Left forelimb (tissue), 1 donor: ENCODE measurements at places on chromosomes 1 and 21.

- no peak for DNase-seq
These were observed 33.1 kb upstream of the KLHDC7A start for GRCh38 chr1:18447509-18448220.

- DNase-seq = no peak
These were observed 108.9 kb downstream of the IFI44 start for GRCh38 chr1:78758506-78758905.

DNA sequence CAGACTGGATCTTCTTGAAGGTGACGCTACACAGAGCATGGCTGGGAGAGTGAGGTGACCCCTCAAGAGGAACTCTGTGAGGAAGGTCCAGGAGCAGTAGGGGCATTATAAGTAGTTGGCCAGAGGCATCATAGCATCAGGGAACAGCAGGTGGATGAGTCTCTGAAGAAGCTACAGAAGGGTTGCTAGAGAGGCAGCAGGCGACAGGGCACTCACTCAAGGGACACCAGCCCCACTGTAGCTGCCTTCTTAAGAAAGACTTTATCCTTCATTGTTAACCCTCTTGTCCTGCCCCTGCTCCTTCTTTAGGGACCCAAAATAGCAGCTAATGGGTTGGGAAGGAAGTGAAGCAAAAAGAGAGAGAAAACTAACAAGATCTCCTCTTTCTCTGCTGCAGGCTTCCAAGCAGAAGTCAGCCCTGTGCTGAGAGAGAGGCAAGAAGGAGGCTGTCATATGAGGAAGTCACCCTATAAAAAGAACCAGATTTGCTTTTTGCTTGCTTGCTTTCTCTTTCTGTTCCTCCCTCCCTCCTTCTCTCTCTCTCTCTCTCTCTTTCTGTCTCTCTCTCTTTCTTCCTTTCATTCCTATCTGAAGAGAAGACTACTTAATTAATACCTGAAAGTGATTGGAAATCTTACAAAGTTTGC is 7.7 kb upstream of the CD5L start:
- DNase-seq = no peak

GRCh38 chr1:186482661-186483255 is 21.8 kb upstream of the PDC start:
- peak; percentile 75 for DNase-seq

DNA sequence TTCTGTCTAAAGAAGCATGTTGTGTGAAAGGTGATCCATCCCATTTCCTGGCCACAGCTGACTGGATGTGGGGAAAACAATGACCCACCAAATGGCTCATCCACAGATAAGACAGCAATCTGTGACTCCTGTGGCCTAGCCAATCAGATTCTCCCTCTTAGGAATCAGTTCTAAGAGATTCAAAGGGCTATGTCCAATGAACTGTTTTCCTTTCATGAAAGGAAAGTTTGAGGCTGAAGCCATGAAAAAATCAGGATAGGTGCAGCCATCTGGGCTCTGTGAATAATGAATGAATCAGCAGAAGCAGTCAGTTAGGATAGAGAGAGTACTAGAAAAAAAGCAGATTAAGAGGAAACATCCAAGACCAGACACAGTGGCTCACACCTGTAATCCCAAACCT is 164.7 kb downstream of the NRIP1 start:
- DNase-seq = no peak

DNA sequence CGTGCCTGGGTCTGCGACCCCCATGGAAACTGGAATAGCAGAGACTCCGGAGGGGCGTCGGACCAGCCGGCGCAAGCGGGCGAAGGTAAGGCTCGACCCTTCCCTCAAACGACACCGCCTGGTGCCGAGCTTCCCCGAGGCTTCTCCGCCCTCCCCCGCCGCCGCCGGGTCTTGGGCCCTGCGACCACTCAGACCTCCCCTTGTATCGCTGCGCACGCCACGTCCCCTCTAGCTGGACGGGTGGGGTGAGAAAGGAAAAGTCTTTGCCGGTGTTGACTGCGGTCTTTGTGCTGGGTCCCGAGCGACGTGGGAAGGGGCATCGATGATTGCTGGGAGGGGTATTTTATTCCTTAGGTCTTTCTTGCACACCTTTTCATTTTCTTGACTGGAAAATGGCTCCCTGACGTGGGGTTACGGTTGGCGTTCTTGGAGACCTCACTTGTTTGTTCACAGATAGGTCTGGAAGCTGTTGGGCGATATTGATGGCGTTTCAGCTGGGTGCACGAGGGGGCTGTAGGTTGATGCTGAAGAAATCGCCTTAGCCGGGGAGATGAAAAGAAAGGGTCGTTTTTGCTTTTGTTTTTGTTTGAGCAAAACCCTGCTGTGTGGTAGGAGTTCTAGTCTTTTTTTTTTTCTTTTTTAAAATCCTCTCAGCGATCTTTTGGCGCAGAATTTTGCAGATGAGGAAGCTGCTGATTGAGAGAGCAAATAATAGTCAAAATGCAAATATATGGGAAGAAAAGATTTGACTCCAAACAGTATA is 776 bp downstream of the KDM1A start:
- peak; percentile 74 for DNase-seq

- no peak for DNase-seq
These were observed 31.8 kb upstream of the ZNF644 start for GRCh38 chr1:91053630-91054029.

GRCh38 chr1:173063171-173063570 is 12.4 kb upstream of the TNFSF18 start:
- no peak for DNase-seq

- DNase-seq = no peak
These were observed 3.5 kb upstream of the C1orf52 start for GRCh38 chr1:85262985-85263384.

- DNase-seq = peak; percentile 52
These were observed 45.2 kb downstream of the WDR4 start for GRCh38 chr21:42833859-42834725.

DNA sequence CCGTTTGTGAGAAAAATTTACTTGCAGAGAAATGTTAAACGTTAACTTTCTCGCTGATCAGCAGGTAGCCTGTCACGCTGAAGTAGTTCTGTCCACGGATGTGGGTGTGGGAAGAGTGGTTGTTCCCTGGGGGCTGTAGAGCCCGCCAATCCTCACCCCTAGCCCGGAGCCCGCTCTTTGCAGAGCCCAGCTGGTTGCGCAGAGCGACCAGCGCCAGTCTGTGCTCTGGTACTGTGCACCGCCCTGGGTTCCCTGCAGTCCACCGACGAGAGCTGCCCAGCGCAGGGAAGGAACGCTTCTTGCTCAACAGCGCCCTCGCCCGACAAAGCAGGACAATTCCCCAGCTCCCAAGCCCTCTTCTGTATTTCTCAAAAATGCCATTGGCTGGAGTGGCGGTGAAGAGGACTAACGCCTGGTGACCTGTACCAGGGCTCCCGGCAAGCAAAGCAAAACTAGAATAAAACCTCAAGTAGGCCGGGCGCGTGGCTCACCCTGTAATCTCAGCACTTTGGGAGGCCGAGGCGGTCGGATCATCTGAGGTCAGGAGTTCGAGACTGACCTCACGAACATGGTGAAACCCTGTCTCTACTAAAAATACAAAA is 3.3 kb downstream of the RIPPLY3 start:
- DNase-seq = peak; percentile 84

DNA sequence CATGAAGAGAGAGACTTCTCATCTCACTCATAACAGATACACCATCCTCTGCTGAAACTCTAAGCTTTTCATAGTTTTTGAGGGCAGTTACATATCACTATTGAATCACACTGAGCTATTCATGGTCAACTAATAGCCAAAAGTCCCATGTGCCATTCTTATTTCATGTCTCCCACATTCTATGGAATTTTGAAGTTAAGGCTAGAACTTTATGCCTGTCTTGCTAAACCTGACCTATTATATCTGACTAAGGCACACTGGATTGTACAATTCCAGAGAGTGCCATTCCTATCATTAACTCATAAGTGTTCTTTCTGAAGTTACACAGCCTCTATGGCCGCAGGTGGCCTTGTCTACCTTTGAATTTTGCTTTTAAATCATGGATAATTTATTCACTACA is 254.3 kb downstream of the PTPRC start:
- no peak for DNase-seq

- no peak for DNase-seq
These were observed 21.5 kb downstream of the PDPN start for GRCh38 chr1:13605159-13605558.

- DNase-seq = peak; percentile 28
These were observed 650.0 kb downstream of the SMYD3 start for GRCh38 chr1:245856944-245857531.

- no peak for DNase-seq
These were observed 697.9 kb downstream of the USP25 start for GRCh38 chr21:16427587-16428087.

DNA sequence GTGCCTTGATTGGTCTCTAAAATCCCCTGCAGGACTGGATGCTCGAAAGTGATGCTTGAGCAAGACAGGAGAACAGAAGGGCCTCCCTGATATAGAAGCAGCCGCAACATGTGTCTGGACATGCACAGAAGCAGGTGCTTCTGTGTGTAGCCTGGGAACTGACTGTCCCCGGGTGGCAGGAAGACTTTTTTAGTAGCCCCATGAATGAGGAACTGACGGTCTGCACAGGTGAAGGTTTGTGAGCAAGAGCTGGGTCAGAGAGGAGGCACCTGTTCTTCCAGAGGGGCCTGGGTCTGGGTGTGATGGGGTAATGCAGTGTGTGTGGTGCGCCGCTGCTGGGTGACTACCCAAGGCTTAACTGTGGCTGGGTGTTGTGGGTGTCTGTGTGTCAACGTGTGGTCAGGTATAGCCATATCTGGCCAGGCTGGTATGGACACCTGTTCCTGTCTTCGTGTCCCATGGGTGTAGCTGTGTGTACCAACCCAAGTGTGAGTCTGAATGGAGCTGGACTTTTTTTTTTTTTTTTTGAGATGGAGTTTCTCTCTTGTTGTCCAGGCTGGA is 39.1 kb upstream of the FOXO6 start:
- no peak for DNase-seq

- no peak for DNase-seq
These were observed 10.6 kb downstream of the CDC14A start for GRCh38 chr1:100362821-100363466.

DNA sequence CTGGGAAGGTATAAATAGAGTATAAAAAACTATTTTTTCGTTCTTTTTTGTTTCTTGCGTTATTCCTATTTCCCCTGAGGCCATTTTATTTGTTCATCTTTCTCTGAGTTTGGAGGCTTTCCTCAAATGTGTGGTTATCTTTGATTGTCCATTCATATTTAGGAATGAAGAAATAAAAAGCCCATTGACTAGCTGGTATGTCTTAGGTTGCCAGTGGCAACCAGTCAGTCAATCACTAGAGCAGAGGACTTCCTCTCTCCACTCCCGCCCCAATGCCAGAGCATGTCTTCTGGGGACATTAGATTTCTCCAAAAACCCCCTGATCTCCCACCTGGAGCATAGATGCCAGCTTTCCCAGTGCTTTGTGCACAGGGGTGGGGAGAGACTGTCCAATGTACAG is 20.7 kb upstream of the FOXE3 start:
- no peak for DNase-seq

- DNase-seq = no peak
These were observed 13.7 kb downstream of the PYHIN1 start for GRCh38 chr1:158945061-158945460.

GRCh38 chr1:151060007-151060656 is at the start of gene MLLT11:
MLLT11 (plus strand) TSS chr1:151060397; CDS start chr1:151067225, 6,828 bp downstream.
- DNase-seq = peak; percentile 84

DNA sequence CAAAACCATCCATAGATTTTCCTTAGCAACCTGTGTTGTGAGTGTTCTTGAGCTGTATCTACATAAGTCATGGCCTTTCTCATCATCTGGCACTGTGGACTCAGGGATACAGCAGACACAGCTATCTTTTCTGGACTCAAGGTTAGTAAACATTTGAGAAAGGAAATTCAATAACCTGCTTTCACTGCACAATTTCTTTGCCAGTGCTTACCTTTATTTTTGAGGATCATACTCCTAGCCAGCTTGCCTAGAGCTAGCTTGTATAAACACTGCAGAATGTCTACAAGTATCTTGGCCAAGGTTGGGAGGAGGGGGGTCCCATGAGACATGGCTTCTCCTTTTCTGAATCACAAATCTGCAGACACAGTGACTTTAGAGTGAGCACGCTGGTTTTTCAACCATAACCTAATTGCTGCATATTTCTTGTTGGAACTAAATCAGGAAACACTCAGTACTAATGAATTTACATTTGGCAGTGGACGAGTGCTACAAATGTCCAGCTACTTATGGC is 27.2 kb downstream of the ADAMTS5 start:
- DNase-seq = no peak

DNA sequence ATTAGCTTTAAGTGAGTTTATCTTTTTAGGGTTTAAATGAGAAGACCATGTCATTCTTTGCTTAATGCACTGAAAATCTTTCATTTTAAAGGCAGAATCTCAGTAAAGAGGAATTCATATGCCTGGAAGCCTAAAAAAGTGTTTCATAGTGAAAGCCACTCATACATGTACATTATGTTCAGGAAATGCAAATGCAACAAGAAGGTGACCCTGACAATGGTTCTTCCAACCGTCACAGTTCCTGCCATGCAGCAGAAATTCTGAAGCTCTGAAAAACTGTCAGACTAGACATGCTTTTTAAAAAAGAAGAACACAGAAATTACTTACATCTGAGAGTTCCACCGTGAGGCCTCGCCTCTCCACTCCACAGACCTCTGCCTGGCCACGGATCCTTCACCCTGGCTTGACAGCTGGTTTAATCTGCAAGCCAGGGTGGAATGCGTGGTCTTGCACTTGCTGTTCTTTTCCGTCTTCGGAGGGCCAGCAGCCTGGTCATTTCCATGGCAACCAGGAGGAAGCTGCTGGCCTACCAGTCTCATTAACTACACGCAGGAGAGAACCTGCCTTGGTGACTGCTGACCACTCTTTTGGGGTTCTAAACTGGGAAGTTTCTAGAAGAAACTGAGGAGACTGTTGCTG is 41.8 kb upstream of the PAXBP1 start:
- no peak for DNase-seq

- DNase-seq = no peak
These were observed 46.7 kb upstream of the HAO2 start for GRCh38 chr1:119321666-119322419.

GRCh38 chr1:93056214-93056613 is 22.9 kb upstream of the MTF2 start:
- DNase-seq = no peak

DNA sequence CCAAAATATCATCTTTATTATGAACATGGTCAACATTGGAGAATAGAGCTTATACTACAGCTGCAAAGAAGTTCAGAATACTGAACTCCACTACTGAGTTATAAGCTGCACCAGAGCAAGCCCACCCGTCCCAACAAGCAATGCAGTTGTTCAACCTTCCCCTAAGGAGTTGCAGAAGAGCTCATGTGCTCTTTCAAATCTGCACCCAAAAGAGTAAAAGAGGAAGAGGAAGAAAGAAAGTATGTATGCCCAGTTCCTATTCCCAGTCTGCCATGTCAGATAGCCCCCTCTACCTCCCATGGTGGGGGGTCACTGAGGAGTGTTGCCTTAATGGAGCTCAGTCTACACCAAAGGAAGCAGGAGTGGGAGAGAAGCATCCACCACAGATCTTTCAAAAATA is 6.9 kb downstream of the C1orf162 start:
- DNase-seq = no peak

DNA sequence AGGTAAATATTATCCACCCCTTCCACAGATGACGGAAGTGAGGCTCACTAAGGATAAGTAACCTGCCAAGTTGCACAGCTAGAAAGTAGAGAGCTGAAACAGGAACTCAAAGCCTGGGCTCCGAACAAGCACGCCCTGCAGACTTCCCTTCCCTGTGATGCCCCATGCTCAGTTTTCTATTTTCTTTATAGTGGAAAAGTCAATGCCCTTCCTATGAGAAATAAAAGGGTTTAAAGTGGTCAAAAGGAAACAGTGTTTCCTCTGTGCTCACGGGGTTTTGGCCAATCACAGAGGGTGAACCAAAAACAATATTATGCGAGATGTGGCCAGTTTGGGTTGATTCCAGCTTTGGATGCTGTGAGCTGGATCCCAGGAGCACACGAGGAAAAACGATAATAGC is 44.5 kb downstream of the DDR2 start:
- DNase-seq = no peak
